H54 (cell line): ENCODE measurements at places on chromosomes 11 and 22.

- no peak for DNase-seq
Observed at GRCh38 chr11:2473361-2474058, 28.7 kb downstream of the KCNQ1 start.

DNA sequence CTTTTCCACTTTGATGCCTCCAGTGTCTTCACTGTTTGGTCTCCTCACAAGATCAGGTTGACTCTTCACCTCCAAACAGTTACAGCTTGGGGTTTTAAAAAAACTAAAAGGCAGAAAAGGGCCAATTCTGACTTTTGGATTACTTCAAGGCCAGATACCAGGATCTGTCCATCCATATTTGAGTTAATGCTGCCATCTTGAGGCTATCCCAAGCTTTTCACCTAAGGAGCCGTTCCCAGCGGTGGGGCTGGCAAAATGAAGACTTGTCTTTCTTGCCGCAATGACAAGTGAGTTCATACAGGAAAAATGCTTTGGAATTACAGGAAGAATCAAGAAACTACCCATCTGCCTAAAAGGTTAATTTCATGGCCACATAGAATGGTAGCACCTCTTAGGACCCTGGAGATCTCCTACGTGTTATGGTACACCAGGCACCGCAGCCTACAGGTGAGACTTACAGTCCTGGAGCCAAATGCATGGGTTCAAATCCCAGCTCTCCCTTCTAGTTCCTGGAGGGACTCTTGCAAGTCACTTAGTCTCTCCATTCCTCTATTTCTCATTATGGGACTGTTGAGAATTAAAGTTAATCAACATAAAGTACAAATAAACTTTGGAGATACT is 6.0 kb upstream of the OR5B21 start:
- peak; percentile 10 for DNase-seq

- no peak for DNase-seq
Observed at GRCh38 chr11:25396847-25397246, 900.0 kb downstream of the LUZP2 start.

- DNase-seq, result no peak
Observed at GRCh38 chr11:95715777-95716241, 73.8 kb downstream of the FAM76B start.

DNA sequence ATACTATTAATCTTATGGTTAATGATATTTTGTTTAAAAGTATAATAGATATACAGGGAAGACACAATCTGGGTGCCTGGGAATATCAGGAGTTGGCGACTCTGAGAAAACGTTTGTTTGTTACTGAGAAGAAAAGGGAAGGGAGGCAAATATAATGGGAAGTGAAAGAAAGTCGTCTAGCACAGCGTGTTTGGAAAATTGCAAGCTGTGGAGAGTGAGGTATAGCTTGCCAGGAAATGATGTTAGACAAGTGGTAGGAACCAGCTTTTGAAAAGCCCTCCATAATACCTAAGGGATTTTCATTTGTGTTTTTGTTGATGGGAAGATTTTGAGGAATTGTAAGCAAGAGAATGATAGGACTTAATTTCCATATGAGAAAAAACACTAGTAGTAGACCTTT is 322.2 kb downstream of the LUZP2 start:
- no peak for DNase-seq

DNA sequence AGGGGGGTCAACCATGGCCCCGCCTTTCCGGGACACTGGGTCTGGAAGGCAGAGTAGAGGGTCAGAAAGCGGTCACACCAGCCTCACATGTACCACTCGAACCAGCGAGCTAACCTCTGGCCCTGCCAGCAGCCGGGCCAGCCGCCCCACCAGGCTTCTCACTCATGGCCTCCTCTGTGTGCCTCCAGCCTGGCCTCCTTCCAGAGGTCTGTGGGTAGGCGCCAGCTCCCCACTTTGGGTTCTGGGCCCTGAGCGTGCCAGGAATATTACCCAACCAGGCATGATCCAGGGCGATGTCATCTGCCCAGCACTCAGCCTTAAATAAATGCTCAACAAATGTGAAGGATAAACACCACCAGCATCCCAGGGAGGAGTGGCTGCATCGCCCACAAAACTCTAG is 5.8 kb downstream of the SCUBE1 start:
- no peak for DNase-seq

DNA sequence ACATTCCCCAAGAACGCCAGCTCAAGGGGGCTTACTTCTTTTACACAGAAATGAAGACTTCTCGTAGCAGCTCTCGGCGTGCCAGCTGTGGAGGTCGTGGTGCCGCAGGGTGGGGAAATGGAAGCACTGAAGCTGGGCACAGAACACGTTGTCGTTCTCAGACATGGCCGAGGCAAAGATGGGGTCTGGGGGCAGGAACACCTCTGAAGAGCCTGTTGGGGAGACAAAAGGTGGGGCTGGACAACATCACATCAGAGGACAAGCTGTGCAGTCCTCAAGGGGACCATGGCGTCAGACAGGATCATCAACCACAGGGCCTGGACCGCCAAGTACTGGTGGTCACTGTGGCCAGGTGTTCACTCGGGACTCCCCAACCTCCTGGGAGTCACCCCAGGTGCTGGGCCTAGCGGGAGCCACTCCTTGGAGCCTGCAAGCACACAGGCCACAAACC is 65.2 kb downstream of the DGCR2 start:
- DNase-seq, result no peak

- DNase-seq, result no peak
Observed at GRCh38 chr11:44968510-44968909, 17.8 kb upstream of the TP53I11 start.

DNA sequence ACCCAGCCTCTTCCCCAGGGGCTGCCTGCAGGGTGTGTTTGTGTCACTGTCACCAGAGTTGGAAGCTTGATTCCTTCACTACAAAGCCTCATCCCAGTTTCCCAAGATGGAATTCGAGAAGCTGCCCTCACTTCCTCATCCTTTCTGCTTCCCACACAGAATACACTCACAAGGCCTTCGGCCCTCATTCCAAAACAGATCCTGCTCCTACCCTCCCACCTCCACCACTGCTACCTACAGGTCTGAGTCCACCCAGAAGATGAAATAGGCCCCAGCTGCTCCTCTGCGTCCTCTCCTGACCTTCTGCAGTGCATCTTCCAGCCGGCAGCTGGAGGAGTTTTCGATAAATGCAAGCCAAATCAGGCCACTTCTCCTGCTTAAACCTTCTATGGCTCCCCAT is 6.8 kb upstream of the WNT7B start:
- DNase-seq, result no peak

DNA sequence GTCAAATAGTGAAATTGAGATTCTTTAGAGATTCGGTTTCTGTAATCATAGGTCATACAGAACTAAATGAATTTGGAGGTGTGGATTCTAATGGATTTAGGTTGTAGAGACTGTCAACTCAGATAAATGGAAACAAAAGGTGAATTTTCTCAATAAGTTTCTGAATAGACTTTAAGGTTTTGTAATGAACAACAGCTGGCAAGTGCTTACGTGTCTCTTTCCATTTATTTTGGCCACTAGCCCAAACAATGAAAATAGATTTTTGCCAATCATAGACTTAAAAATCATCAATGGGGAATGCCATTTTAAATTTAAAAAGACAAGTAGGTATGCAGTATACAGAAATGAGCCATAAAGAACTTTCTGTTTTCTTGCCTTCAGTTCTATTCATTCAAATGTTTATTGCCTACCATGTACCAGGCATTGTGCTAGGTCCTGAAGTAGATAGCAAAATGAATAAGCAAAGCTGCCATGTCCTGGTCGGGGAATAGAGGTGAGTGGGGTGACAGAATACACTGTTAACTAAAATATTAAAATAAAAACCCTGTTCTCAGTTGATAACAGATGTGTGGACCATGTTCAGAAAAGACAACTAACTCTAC is 16.9 kb upstream of the TMEM135 start:
- DNase-seq, result no peak

GRCh38 chr22:30325065-30325720 is 1.5 kb downstream of the TBC1D10A start:
- peak; percentile 79 for DNase-seq

DNA sequence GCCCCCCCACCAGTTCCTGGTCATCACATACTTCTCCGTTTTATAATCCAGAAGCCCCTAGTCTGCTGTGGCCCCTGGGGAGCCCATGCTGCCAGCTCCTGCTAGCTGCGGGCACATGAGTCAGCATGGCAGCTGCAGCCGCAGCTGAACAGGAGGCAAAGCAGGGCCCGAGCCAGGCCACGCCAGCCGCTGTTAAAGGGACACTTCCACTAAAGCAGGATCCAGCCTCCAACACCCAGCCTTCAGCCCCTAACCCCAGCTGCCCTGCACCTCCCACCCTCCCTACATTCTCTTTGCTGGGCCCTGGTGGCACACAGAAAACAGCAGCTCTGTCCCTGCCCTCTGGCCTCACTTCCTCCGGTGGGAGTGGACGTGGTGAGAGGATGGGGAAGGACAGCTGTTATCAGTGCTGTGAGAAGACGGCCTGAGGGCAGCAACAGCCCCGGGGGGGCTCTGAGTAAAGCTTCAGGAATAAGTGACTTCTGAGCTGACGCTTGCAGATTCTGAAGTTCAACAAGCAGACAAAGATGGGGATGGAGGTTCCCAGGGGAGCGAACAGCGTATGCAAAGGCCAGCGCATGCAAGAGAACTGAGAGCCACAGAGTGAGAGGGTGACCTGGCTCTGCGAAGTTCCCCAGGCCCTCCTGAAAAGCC is 688 bp upstream of the LRRC74B start:
- DNase-seq, result peak; percentile 31

DNA sequence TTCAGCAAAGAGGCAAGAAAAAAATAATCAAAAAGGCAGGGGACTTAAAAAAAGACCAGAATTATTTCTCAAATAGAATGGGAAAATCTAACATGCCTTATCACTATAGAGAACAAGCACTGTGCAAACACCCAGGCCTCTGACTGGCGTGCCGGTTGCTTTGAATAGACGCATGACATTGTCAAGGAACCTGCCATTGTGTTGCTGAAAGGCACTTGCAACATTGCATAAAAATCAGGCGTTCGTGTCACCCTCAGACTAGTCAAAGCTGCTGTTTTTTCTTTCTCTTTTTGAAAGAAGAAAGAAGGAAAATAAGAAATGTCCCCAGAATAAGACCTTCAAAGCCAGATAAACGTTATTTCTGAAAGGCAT is 549.3 kb upstream of the CADM1 start:
- no peak for DNase-seq

- DNase-seq, result no peak
Observed at GRCh38 chr11:77117492-77117891, 10.6 kb upstream of the MYO7A start.

DNA sequence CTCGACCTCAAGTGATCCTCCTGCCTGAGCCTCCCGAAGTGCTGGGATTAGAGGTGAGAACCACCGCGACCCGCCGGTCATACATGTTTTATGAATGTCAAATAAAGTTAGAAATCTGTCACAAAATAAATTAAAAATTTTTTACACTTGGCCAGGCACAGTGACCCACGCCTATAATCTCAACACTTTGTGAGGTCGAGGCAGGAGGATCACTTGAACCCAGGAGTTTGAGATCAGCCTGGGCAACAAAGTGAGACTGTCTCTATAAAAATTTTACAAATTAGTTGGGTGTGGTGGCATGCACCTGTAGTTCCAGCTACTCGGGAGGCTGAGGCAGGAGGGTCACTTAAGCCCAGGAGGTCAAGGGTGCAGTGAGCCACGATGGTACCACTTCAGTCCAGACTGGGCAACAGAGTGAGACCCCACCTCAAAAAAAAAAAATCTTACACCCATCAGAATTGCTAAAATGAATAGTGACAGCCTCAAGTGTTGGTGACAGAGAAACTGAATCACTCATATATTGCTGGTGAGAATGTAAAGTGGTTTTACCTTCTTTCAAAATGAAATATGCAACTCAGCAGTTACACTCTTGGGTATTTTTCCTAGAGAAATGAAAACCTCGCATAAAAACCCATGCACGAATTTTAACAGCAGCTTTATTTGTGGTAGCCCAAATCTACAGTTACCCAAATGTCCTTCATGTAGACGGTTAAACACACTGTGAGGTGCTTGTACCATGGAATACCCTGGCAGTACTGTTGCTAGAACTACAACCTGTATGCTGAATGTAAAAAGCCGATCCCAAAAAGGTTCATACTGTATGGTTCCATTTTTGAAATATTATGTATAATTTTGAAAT is 55.4 kb downstream of the MED15 start:
- DNase-seq, result no peak

GRCh38 chr11:31237819-31238760 is 131.4 kb downstream of the DCDC1 start:
- no peak for DNase-seq

DNA sequence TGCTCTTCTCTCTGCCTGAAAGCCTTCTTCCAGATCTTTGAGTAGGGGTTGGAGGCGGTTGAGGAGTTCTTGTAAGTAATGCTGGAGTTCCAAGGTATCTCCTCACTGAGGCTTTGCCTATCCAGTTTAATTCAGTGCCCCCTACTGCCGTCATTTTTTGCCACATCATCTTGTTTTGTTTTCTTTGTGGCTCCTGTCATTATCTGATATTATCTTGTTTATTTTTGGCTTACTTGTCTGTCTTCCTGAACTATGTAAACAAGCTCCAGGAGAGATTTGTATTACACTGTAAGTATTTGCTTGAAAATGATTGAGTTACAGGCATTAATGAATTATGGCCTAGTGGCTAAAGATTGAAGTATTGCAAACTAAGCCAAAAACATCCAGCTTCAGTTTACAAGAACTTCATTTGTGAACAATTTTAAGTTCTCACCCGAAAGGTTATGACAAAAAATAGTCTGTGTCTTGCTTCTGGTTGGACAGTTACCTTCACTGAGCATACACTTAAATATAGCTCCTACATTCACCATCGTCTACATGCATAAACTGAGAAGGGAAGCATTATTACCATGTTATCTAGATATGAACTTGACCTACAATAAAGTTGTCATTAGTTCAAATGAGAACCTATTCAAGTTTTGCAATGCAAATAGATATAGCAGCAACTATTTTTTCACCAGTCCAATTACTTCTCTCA is 154.8 kb downstream of the ARHGAP42 start:
- no peak for DNase-seq

GRCh38 chr22:32531931-32532819 is 57.6 kb downstream of the FBXO7 start:
- peak; percentile 55 for DNase-seq

- DNase-seq, result peak; percentile 42
Observed at GRCh38 chr11:133821776-133822175, 23.5 kb downstream of the SPATA19 start.

DNA sequence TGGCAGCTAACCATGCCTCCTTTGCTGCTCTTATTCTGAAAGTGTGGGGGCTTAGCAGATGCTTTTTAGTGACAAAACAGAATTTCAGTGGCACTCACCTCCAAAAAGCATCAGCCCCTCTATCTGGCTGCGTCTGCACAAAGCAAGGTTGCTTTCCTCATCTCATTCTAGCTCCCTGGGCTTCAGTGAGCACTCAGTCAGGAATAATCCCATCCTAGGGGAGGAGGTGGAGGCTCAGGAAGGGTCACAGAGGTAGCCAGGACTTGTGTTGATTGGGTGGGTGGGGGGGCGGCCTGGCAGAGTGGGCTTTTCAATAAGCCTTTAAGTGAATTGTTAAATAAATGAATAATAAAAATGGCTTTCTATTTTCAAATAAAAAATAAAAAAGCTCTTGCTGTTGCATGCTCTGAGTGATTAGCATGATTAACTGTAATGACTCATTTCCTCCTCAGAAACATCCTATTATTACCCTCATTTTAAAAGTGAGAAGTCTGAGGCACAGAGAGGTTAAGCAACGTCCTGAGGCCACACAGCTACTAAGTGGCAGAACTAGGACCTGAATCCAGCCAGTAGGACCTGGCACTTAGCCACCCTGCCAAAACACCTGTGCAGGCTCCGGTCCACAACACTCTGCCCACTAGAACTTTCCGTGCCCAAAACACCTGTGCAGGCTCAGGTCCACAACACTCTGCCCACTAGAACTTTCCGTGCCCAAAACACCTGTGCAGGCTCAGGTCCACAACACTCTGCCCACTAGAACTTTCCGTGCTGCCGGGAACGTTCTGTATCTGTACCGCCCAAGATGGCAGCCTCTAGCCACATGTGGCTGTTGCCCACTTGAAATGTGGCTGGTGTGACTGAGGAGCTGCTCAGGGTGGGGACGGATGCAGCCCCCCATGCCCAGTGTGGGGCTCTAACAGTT is 5.5 kb downstream of the B3GAT1 start:
- no peak for DNase-seq
